Caco-2 (cell line): ENCODE measurements at places on chromosomes 1 and 21. TPM values are rescaled to one million over a fixed set of nuclear protein-coding genes. Genes with fewer than 3 reads are reported as not detected.

DNA sequence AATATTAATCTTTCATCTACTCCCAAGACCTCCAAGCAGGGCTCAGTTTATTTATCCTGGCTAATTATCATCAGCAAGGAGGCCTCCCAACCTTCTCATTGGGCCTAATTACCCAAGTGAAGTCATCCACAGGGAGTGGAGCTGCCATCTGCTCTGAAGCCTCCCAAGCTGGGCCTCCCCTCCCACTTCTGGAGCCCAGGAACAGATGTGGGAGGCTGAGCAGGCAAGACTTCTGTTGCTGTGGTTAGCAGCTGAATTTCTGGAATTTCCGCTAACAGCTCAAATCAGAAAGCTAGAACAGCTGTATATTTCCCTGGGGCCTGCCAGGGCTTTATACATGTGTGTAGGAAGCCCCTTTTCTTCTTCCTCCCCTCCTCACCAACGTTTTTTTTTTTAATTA, 127.5 kb downstream of the UCK2 start:
- no peak for DNase-seq

GRCh38 chr1:231612393-231613089, 14.0 kb upstream of the DISC1 start:
- no peak for DNase-seq

- DNase-seq: no peak
These were observed 80.7 kb upstream of the TNR start for GRCh38 chr1:175824079-175824478.

DNA sequence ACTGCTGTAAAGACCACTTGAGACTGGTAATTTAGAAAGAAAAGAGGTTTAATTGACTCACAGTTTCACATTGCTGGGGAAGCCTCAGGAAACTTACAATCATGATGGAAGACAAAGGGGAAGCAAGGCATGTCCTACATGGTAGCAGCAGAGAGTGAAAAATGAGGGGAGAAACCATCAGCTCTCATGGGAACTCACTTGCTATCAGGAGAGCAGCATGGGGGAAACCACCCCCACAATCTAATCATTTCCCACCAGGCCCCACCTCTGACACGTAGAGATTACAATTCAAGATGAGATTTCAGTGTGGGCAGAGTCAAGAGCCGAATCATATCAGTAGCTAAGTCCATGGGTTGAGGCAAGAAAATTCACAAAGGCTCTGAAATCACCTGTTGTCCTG, 23.8 kb upstream of the LYPD8 start:
- DNase-seq: no peak

DNA sequence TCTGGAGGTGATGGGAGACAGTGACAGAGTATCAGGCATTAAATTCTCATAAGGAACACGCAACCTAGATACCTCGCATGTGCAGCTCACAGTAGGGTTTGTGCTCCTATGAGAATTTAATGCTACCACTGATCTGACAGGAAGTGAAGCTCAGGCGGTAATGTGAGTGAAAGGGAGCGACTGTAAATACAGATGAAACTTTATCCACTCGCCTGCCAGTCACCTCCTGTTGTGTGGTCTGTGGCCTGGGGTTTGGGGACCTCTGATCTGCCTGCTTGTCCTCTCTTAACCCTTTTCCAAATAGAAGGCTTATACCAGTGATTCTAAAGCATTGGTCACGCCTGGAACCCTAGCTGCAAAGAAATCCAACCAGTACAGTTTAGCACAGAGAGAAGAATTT, 15.3 kb downstream of the GABPA start:
- DNase-seq: no peak

- DNase-seq: peak; percentile 64
These were observed 39.6 kb upstream of the LDLRAP1 start for GRCh38 chr1:25503551-25504426.

DNA sequence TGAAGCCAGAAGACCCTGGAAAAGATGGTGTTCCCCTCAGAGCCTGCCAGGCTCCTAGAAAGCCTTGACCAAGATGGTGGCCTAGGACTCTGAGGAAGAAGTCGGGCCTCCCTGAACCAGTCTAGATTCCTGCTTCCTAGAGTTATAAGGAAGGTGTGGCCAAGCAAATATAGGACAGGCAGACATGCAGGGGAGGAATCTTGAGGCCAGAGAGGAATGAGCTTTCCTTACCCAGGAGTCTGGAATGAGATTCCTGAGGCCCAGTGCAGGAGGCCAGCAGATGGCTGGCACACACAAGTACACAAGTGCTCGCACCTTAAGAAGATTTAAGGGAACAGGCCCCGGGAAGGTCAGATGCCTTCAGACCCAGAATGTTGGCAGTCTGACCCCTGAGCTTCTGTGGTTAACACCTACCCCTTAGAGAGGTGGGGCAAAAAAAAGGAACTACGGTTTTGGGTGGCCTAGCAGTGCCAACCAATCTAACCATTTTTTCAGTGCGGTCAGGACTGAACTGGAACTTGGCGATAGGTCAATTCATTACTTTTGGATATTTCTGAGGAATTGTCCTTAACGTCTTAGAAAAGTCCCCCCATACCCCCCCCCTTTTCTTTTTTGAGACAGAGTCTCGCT, 73.3 kb downstream of the MDM4 start:
- no peak for DNase-seq

- peak; percentile 7 for DNase-seq
These were observed 207.1 kb upstream of the DEPDC1 start for GRCh38 chr1:68703921-68704354.

DNA sequence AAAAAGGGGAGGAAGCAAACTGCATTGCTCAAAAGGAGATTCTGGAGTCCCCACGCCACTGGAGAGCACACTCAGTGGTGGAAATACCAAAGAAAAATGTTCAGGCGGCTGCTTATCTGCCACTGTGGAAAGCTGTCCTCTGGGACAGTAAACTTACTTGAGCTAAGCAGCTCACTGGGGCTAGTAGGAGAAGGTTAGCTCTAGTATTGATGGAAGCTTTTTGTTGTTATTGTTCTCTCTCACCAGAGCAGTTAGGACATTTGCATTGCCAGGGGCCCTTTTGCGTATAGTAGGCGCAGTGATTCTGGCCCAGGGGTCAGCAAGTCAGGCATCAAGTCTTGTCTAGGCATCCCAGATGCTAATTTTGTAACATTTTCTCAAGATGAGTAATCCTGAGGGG, 15.6 kb downstream of the BACE2 start:
- DNase-seq: no peak

- DNase-seq: no peak
These were observed 8.4 kb upstream of the GNG4 start for GRCh38 chr1:235657747-235658526.

GRCh38 chr1:51328926-51329325, 1.4 kb downstream of the TTC39A start:
- no peak for DNase-seq

- DNase-seq: no peak
These were observed 121.9 kb downstream of the MAB21L3 start for GRCh38 chr1:116232989-116233514.

GRCh38 chr1:183272390-183272848, 86.4 kb downstream of the LAMC2 start:
- DNase-seq: peak; percentile 66

Gene CRYAA
- total RNA-seq: not detected in 2 replicates

Gene SPRR3
- total RNA-seq: 0.70 and 1.0 TPM in 2 replicates

Gene S100A8
- not detected in 2 replicates for total RNA-seq

Gene LCE1B
- total RNA-seq: not detected in 2 replicates

Gene VASH2
- 2.9 and 3.2 TPM in 2 replicates for total RNA-seq

Gene FTCD
- total RNA-seq: 3.5 and 4.5 TPM in 2 replicates

Gene COL16A1
- 0.44 and 0.50 TPM in 2 replicates for total RNA-seq

Gene MRPS6
- total RNA-seq: 102 and 104 TPM in 2 replicates

Gene PUSL1
- total RNA-seq: 39.8 and 43.8 TPM in 2 replicates

Gene EXTL1
- 0.09 and 0.34 TPM in 2 replicates for total RNA-seq

Gene RGS5
- 8.4 and 12.7 TPM in 2 replicates for total RNA-seq

Gene NPPB
- total RNA-seq: 43.4 and 69.9 TPM in 2 replicates
